ENCODE measurements at places on chromosomes 5 and 9. TPM values are rescaled to one million over a fixed set of nuclear protein-coding genes. Genes with fewer than 3 reads are reported as not detected.

The CORO2A gene
- 2.5 TPM for total RNA-seq

The WWC1 gene
- 4.2 TPM for total RNA-seq

The FOXD4 gene
- total RNA-seq, result 0.32 TPM

The PKD2L2 gene
- not detected for total RNA-seq

The WNK2 gene
- 1.1 TPM for total RNA-seq

The CERCAM gene
- total RNA-seq, result 46.0 TPM

The GPR150 gene
- 0.32 TPM for total RNA-seq

The OMD gene
- total RNA-seq, result 2.6 TPM

The GFI1B gene
- not detected for total RNA-seq
